ENCODE measurements at places on chromosomes 11 and 22.

- DNase-seq, result no peak
Measured at GRCh38 chr22:17563936-17564391, 666 bp downstream of the SLC25A18 start.

- DNase-seq, result peak; percentile 38
Measured at GRCh38 chr22:20494978-20495860, at the start of gene KLHL22. KLHL22 (minus strand) TSS chr22:20495795; CDS start chr22:20489211, 6,584 bp downstream.

- no peak for DNase-seq
Measured at GRCh38 chr11:34501949-34502348, 11.6 kb downstream of the ELF5 start.

GRCh38 chr11:46978005-46978491 is 41.5 kb downstream of the CSTPP1 start:
- DNase-seq, result peak; percentile 30

DNA sequence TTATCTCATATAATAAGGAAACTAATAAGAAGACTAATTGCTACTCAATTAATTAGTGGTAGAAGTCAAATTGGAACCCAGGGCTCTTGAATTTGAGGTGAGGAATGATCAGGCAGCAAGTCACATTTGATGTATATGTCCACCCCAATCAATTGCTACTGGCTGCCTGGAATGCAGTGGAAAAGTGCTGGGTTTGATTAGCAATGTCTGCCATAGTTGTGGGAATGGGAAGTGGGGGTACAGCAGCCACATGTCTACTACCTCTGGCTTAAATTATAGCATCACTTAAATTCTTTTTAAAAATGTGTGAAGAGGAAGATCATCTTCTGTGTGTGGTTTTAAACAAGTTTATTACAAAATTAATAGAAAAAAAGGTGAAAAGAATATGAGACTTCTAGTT is 50.8 kb upstream of the NAV2 start:
- no peak for DNase-seq

GRCh38 chr11:76588455-76589325 is 81.9 kb downstream of the LRRC32 start:
- DNase-seq, result peak; percentile 12

GRCh38 chr11:87176044-87176443 is 138.3 kb downstream of the TMEM135 start:
- peak; percentile 35 for DNase-seq

- no peak for DNase-seq
Measured at GRCh38 chr22:49052023-49052538, 775.6 kb downstream of the BRD1 start.

DNA sequence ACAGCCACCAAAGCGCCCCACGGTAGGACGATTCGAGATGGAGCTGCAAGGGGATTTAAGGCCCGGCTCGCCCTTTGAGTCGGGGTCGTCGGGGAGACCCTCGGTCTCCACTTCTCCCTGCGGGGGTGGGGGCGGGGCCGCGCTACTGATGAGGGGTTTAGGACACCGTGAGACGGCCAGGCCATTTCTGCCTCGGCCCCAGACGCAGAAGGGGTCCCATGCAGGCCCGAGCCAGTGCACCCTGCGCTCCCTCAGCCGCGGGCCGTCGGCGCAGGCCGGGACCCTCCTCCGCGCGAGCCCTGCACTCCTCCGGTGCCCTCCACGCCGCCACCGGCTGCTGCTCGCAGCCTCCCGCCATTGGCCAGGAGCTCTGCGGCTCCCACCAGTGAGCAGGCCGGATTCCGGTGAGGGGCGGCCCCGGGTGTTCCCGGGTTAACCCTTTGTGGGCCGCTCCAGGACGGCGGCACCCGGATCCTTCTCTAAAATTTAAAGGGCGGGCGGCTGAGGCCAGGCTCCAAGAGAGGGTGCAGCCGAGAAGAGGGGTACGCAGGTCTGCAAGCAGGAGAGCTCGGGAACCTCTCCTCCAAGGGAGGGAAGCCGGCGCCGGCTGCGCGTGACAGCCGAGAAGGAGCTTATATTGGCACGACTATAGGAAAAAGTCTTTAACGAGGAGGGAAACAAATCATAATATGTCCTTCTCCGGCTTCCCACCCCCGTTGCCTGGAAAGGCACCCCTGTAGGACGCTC is 18.0 kb downstream of the CREB3L1 start:
- peak; percentile 76 for DNase-seq

DNA sequence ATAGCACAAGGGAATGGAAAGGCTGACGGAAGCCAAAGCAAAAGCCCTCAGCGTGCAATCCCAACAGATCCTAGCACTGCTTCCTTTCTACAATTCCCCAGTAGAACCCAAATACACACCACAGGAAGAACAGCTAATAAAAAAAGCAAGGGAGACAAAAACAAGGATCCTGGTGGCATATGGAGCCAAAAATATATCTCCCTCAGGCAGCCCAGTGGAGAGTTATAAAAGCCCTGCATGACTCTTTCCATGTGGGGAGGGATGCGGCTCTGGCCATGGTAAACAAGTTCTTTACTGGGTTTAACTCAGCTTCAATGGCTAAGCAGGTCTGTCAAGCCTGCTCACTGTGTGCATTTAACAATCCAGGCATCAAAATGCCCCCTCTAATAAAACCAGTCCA is 88.1 kb downstream of the PIWIL4 start:
- DNase-seq, result no peak

DNA sequence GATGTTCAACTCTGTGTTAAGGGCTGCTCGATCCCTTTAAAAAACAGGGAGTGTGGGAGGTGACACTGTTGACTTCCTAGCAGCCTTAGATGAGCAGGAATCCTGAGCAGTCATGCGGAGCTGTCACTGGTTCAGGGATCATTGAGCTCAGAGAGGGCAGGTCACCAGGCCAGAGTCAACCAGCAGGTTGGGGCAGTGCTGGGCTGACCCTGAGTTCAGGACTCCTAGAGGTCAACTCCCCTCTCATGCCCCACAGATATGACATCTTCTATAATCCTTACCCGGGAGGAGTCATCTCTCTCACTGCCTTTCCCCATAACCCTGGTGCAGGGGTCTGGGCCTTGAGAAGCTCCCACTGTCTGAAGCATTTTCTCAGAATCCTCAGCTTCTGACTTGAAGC is 12.9 kb upstream of the WNT11 start:
- no peak for DNase-seq

DNA sequence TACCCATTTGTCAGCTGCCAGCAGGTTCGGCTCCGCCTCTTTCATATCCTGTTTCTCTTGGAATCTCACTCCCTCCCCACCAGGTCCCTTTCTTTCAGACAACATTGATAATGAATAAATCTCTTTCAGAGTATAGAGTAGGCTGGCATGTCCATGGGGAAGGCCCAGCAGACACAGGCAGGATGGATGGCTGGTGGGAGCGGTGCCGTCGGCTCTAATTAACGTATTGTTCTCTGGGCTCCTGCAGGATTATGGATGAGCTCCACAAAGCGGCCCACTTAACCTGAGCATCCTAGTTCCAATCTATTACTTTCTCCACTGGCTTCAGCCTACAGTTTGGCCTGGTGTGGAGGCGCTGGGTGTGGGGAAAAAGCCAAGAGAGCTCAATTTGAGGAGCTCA is 588.0 kb downstream of the BUD13 start:
- no peak for DNase-seq

- peak; percentile 11 for DNase-seq
Measured at GRCh38 chr11:93659841-93660240, 1.6 kb upstream of the CEP295 start.

- peak; percentile 30 for DNase-seq
Measured at GRCh38 chr11:132032555-132032954, 662.1 kb downstream of the NTM start.

DNA sequence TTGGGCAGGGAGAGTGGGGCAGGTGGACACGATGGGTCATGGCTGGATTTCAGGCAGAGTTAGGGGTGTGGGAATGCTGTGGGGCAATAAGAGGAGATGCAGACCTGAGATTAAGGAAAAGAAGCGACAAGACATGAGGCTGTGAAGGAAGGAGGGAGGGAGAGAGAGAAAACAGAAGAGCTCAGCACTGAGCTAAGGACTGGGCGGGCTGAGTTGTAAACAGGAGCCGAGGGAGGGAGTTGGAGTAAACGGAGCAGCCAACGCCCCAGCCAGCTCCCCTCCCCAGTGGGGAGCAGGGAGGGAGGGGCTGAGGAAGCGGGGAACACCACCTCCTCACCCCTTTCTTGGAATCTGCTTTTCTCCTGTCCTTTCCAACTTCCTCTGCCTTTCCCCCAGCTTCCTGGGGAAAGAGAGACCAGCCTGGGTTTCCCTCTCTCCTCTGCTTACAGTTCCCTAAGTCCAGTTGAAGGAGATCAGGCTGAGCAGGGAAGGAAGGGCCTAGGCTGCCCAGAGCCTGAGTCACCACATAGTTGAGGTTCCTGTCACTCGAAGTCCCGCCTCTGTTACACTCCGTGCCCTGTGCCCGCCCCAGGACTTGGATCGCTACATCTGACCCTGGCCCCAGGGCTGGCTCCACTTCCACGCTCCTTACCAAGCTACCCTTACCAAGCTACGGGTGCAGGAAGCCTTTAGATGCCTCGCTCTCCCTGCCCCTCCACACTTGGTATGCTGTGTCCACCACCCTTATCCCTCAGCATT is 6.7 kb upstream of the AHNAK start:
- peak; percentile 94 for DNase-seq

DNA sequence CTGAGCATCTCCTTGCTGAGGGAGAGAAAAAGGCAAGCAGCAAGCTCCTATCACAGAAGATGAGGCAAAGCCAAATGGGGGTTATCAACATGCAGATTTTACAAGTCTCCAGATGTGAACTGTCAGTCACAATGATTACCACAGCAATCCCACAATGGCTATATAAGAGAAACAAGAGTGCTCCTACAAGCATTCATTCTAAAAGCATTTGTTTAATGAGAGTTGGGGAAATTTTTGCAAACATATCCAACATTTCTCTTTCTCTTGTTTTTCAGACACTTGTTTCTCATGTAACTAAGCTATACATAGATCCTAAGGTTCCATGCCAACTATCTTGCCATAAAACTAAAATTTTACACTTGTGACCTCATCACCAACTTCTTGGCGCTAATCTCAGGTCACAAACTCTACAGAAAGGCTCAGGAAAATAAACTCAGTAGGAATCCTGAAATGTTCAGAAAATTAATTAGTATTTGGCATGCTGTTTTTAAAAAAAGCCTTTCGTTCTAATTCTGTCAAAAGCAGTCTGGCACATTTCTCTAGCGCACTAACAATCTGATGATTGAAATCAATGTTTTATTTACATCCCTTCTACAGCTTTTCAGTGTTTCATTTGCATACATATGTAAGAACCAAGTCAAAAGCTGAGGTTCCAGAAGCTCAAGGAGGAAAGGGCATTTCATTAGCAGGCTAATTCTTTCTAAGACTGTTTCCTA is 199.5 kb downstream of the TTC28 start:
- DNase-seq, result no peak

GRCh38 chr11:92531065-92531739 is 306.6 kb downstream of the FAT3 start:
- no peak for DNase-seq

- no peak for DNase-seq
Measured at GRCh38 chr22:27113641-27114040, 456.3 kb downstream of the MIAT start.

- DNase-seq, result no peak
Measured at GRCh38 chr22:42596336-42596735, 18.3 kb downstream of the POLDIP3 start.

DNA sequence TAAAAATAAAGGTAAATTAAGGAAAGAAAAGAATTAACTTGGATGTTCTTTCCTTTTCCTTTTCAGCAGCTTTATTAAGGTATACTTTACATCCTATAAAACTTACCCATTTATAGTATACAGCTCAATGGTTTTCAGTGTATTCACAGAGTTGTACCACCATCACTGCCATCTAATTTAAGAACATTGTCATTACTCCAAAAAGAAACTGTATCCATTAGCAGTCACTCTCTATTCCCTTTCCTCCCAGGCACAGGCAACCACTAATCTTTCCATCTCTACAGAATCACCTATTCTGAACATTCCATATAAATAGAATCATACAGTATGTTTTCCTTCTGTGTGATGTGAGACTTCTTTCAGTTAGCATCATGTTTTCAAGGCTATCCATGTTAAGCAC is 38.9 kb upstream of the TNRC6B start:
- DNase-seq, result no peak

GRCh38 chr22:36199001-36199551 is 2.5 kb downstream of the APOL4 start:
- DNase-seq, result no peak

- DNase-seq, result no peak
Measured at GRCh38 chr22:30490399-30490798, 15.1 kb downstream of the SEC14L4 start.

GRCh38 chr11:64331569-64332371 is 8.2 kb upstream of the CCDC88B start:
- DNase-seq, result peak; percentile 93

DNA sequence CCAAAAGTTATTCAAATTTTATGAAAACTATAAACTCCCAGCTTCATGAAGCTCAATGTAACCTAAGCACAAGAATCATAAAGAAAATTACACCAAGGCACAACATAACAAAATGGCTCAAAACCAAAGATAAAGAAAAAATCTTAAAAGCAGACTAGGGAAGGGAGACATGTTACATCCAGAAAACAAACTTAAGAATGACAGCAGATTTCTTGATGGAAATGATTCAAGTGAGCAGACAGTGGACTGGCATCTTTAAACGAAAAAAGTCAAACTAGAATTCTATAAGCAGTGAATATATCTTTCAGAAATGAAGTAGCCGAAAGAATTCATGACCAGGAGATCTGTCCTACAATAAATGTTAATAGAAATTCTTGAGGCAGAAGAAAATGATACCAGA is 75.6 kb downstream of the SHANK2 start:
- no peak for DNase-seq

GRCh38 chr22:27663812-27664211 is 137.7 kb downstream of the MN1 start:
- DNase-seq, result peak; percentile 36

GRCh38 chr11:120318906-120319305 is 6.2 kb upstream of the TLCD5 start:
- no peak for DNase-seq

DNA sequence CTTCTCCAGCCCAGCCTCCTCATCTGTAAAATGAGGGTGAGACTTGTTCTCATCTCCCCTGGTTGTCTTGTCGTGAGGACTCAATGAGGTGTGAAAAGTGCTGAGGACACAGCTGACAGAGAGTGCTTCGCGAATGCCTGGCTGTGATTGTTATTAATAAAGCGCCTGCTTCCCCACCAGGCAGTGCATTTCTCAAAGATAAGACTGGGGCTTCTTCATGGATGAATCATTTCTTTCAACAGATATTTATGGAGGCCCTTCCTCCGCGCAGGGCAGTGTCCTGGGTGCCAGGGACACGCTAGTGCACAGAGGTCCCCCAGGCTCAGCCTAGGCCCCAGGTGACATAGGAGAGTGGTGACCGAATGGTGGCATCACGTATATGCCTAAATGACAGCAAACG is 34.3 kb upstream of the SHISAL1 start:
- no peak for DNase-seq
